Right atrium auricular region (tissue), 2 donors: ENCODE measurements at places on chromosomes 6 and 20. TPM values are rescaled to one million over a fixed set of nuclear protein-coding genes. Genes with fewer than 3 reads are reported as not detected.

- DNase-seq = no peak
Observed at GRCh38 chr6:169590376-169590939, 111.4 kb downstream of the WDR27 start.

NKX2-4 gene
- not detected for total RNA-seq

CHRNA4 gene
- not detected for total RNA-seq

DNA sequence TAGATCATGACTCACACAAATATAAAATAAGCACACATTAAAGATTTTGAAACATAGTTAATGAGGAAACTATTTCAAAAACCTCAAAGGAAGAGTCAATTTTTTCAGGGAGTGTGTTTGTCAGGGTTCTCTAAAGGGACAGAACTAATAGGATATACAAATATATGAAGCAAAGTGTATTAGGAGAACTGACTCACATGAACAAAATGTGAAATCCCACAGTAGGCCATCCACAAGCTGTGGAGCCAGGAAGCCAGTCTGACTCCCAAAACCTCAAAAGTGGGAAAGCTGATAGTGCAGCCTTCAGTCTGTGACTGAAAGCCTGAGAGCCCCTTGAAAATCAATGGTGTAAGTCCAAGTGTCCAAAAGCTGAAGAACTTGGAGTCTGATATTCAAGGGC is 898.0 kb upstream of the EYS start:
- DNase-seq = no peak

DNA sequence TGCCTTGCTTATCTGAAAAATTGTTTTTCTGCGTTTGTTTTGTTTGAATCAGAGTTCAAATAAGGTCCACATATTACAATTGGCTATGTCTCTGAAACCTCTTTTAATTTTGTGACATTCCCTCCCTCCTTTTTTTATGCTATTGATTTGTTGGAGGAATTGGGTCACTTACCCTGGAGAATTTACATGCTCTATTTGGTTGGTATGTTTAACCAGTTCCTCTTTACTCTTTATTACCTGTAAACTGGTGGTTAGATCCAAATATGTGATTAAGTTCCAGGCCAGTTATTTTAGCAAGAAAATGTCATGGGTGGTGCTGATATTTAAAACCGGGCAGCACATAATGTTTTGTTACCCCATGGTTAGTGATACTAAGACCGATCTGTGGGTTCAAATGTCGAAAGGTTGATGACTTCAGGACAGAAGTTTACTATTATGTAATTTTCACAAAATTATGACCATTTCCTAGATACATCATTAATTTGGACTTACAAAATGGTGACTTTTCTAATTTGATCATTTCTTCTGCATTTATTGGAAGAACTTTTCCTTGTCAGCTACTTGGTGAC is 77.3 kb downstream of the KIZ start:
- no peak for DNase-seq

- no peak for DNase-seq
Observed at GRCh38 chr6:71900642-71901041, 14.3 kb downstream of the RIMS1 start.

TAGAP gene
- total RNA-seq = 3.2 TPM

DNA sequence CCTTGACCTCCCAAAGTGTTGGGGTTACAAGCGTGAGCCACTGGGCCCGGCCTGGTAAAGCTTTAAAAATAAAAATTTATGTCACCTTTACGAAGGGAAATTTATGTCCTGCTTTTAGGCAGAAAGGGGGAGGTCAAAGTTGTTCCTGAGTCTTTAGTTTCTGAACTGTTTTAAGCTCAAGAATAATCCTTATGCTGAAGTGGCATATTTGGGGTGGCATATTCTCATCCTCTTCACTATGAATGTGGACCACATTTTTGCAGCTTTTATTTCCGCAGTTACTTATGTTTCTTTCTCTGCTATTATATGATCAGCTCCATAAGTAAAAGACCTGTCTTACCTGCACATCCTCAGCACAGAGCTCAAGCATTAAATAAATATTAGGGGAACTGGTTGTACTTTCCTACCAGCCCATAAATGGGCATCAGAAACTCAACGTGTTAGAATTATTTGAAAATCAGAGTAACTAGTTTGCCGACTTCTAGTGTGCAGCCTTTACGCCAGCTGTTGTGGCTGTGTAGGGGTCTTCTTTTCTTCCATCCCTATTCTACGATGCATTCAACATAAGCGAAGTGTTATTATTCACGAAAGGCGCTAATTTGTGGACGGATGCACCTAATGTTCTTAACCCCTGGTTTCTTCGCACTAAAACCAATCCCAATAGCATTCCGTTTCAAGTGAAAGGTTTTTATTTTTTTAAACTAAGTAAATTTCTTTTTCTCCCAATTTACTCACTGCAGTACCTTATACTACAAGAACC is 867 bp upstream of the AKAP7 start:
- no peak for DNase-seq

DNA sequence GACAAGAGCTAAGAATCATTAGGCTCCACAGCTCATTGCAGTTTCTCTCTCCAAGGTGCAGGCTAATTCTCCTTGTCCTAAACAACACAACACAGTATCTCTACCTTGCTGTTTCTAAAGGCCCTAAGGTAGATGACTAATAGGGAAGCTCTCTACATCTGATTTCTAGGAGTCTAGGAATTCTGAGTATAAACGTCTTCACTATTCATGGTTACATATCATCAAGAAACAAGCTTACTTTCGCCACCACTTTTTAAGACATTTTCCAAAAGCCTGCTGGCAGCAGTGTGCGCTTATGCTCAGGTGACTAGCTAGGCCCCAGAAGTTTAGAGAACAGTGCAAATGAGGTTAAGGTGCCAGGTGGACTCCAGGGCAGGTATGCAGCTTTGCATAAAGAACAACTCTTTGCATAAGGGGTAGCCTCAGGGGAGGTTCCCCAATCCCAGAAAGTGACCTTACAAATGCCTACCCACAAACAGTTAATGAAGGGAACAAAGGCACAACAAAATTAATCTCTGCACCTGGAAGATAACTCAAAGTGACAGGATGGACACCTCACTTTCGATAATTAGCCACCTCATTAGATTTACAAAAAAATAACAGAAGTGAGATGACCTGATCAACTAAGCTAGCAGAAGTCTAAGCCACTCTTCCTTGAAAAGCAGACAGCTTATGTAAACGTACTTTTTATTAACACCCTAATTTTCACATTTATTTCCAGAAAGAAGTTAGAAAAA is 20.1 kb downstream of the B4GALT5 start:
- DNase-seq = no peak

GRCh38 chr20:36852187-36852586 is 23.8 kb upstream of the TLDC2 start:
- DNase-seq = no peak

DNA sequence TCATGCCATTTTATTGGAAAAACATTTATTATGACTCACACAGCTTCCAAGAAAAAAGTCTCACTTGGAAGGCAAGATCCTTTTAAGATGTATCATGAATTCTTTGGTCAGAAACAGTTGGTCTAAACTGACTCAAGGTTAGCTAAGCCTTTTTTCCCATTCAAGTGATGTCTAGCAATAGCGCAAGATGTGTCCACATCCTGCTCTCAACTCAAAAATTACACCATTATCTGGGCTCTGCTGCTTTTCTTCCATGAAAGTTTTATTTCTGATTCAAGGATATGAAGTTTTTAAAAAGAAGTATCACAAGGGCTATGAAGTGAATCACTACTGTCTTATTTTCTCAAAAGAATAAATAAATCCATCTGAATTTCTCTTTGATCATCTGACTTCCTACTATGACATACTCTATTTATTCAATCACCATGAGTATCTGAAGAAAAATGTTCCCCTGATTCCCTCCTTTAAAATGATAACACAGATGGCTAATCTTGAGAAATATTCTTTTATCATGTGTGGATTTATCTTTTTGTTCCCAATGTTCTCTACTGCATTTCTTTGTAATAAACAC is 139.2 kb downstream of the AHI1 start:
- DNase-seq = no peak

- no peak for DNase-seq
Observed at GRCh38 chr6:12844284-12845223, 128.0 kb downstream of the PHACTR1 start.

DNA sequence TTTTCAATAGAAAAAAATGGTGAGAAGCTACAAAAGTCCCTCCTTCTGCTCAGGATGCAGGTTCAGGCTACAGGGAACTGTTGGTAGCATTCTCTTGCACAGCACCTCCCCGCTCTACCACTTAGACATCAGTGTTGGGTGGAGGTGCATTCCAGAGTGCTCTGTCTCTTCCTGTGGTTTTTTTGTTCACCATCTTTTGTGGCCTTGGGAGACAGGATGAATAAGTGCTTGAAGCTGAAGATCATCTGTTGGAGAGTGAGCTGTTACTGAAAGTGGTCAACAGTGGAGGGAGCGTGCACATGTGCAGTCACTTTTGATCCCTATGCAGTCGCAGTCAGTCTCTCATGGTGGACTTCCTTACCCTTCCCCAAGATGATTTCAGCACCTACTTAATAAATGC is 16.6 kb upstream of the BTBD3 start:
- no peak for DNase-seq

SLC22A2 gene
- total RNA-seq = not detected

TRDN gene
- total RNA-seq = 217 TPM

AVP gene
- total RNA-seq = not detected

PARD6B gene
- total RNA-seq = 5.9 TPM
